ENCODE measurements at places on chromosomes 6 and 20.

GRCh38 chr6:70839286-70840266 lies 117.3 kb downstream of the B3GAT2 start:
- DNase-seq = no peak

- DNase-seq = no peak
Measured at GRCh38 chr6:165060720-165061119, 248.7 kb downstream of the C6orf118 start.

DNA sequence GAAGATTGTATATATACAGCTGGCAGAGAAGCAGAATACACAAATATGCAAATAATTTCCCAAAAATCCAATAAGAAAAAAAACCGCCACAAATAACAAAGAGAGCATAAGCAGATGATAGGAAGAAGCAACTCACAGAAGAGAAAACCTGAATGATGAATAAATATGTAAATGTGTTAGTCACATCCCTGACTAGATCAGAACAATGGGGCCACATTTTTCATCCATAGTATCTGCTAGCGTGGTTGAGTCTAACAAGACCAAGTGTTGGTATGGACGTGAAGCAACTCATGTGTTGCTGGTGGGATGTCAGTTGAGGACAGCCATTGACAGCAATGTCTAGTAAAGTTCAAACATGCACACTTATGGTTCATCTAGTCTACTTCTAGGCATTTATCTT lies 3.9 kb upstream of the SLC22A3 start:
- DNase-seq = no peak

- DNase-seq = no peak
Measured at GRCh38 chr6:21679761-21680265, 86.3 kb downstream of the SOX4 start.

DNA sequence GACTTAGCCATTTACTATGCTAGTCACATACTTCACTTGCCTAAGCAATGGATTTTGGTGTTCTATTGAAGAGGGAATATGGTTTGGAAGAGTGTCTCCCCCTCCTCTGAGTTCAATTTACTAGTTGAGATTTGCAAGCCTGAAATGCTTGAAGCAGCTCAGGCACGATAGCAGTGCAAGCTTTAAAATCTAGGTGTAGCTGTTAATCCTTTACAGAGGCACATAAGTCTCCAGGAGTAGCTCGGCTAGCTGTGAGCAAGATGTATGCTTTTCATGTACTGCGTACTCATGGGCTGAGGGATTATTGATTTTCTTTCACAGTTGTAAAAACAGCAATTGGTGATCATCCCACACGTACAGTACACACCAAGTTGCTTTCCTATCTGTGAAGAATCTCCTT lies 726 bp downstream of the FLRT3 start:
- no peak for DNase-seq

DNA sequence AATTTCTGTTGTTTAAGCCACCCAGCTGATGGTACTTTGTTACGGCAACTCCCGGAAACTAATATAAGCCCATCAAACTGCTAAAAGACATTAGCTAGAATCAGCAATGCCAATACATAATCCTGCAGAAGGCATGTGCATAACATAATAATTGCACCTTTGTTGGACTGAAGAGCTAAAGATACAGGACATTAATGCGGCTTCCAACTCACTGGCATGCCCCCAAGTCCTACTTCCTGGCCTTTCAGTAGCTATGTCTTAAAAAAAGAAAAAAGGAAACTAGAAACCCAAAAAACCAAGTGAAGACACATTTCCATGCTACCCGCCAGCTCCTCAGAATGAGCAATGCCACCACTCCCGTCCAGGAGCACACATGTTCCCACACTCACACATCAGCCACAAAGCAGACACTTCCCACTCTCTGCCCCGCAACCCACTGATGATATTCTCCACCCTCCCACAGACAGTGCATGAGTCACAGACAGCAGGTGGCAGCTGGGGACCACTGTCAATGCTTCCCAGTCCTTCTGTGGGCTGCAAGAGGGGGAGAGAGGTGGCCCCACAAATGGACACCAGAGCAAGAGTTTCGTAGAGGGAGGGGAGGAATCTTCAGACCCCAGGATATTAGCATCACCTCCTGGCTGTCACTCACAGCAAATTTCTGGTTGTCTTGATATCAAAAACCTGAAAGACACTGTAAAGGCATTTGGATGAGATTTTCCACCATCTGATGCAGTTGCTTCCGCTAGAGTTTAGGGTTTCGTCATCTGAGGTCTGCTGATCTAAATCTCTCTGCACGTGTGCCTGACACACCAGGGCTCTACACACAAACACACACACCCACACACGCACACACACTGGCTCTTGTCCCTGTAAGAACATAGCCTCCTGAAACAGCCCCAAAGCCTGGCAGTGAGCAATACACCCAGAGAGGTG lies 32.8 kb downstream of the GFOD1 start:
- DNase-seq = no peak
